Activated CD8-positive, alpha-beta T cell treated with anti-CD3 and anti-CD28 coated beads for 36 hours (primary cell): ENCODE measurements at places on chromosomes 5 and 9.

DNA sequence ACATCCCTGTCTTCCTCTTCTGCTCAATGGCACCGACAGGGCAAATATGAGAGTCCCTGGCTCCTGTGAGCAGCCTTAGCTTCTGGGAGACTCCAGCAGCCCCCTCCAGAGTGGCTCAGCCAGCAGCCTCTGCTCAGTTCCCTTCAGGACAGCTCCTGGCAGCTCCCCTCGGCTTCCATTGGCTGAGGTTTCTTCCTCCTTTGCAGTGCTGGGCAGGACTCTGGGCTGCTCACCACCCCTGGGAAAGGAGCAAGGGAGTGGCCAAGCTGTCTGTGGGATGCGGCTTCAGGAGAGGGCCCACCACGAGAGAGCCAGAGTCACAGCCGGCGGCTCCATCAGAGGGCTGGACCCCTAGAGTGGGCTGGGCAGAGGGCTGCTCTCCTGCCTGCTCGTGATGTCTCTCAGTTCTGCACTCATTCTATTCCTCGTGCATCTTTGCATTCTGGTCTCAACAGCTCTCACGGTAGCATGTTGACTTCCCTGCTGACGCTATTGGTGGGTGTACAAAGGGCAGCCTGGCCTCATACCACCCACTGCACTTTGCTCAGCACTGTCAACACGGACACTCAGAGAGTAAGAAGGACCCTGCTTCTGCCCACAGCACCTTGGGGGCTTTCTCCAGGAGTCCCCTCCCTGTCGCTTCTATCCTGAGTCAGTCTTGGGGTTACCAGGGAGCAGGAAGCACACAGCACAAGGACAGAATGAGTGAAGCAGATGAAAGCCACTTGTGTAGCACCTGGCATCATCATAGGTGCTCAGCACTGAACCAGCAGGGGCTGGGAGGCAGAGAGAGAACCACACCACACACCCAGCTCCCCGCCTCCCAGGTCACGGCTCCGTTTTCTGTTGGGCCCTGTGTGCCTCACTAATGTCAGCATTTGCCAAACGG, 80.9 kb upstream of the ALDH1B1 start:
- DNase-seq = no peak

DNA sequence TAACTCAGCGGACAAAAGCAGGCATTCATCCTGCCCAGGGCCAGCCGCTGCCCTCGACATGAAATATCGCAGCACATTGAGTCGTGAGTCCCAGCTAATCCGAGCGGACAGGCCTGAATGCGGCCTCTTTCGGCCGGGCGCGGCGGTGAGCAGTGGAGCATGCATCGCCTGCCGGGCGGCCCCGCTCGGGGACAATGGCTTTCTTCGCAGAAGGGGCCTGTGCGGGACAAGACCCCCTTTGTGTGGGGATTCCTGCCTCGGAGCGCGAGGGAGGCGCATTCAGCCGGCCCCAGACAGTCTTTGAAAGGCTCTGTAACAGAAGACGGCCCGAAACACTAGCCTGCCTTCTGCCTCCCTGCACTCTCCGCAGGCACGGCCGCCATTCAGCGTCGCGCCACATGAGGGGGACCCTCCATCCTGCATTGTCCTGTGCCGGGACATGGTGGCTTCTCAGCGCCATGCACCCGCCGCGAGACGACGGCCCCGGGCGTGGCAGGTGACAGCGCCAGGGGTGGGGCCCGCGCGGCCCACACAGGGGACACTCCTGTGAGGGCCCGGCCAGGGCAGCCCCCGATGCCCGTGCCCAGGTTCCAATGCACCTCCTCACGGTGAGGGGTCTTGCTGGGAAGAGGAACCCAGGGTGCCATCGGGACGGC, 52.0 kb downstream of the EXD3 start:
- no peak for DNase-seq

GRCh38 chr9:28155067-28155466, 581.8 kb upstream of the C9orf72 start:
- no peak for DNase-seq

DNA sequence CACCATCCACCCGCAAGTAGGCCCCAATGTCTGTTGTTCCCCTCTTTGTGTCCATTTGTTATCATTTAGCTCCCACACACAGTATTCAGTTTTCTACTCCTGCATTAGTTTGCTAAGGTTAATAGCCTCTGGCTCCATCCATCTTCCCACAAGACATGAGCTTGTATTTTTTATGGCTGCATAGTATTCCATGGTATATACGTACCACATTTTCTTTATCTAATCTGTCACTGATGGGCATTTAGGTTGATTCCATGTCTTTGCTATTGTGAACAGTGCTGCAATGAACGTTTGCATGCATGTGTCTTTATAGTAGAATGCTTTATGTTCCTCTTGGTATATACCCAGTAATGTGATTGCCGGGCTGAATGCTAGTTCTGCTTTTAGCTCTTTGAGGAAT, 150.4 kb downstream of the DCP2 start:
- no peak for DNase-seq
